Hematopoietic multipotent progenitor cell treated with erythropoietin and hydrocortisone succinate and interleukin-3 and kit ligand, for 17 days (in vitro differentiated cells): ENCODE measurements at places on chromosomes 2 and 18.

- DNase-seq: no peak
These were observed 66.8 kb downstream of the KYNU start for GRCh38 chr2:142944264-142944663.

DNA sequence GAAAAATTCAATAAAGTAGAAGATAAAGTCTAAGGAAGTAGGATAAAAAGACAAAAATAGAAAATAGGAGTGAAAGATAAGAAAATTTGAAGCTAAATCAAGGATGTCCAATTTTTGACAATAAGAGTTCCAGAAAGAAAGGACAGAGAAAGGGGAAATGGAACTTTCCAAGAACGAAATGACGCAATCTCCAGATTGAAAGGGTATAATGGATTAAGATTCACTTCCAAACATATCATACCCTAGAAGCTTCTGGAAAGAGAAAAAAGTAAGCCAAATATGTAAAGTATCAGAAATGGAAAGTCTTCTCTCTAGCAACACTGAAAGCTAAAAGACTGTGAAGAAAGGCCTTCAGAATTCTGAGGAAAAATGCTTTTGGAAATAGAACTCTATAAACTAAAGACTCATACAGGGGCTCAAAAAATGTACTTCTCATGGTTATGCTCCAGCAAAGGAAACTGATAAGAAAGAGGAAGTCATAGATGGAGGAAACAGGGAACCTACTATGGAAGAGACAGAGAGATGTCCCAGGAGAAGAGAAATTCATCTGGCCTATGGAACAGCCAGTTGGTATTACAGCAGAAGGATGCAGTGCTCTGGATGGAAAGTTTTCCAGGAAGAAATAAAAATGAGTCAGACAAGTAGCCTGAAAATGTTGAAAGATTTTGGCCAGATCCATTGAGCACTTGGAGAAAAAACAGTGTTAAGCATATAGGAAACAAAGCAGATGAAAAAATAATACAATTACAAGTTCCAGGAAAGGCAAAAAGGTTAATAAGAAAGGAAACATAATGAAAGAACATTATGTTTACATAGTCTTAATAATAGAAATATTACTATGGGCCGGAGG lies 20.1 kb downstream of the CASP8 start:
- no peak for DNase-seq

- DNase-seq: no peak
These were observed 29.4 kb upstream of the WDR75 start for GRCh38 chr2:189411860-189412259.

- DNase-seq: no peak
These were observed 24.0 kb upstream of the DSEL start for GRCh38 chr18:67540559-67540958.

- DNase-seq: no peak
These were observed 120.0 kb upstream of the TRIB2 start for GRCh38 chr2:12596771-12597170.

- no peak for DNase-seq
These were observed 47.2 kb upstream of the REG3G start for GRCh38 chr2:78978340-78978739.

DNA sequence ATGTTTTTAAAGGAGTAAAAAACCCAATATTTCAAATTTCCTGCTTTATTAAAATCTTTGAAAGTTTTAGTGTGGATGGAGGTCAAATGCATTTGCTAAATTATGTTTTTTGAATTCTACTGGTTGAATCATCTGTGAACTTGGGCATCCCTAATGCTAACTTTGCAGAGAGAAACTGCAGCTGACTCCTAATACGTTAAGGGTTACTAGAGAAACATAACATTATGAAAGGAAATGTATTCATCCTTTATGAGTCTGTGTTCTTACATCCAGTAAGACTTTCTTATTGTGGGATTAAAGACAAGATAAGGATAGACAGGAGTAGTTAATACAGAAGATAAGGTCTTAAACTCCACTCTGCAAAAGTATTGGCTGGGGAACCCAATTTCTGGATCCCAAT lies 140.6 kb downstream of the FAM124B start:
- no peak for DNase-seq

DNA sequence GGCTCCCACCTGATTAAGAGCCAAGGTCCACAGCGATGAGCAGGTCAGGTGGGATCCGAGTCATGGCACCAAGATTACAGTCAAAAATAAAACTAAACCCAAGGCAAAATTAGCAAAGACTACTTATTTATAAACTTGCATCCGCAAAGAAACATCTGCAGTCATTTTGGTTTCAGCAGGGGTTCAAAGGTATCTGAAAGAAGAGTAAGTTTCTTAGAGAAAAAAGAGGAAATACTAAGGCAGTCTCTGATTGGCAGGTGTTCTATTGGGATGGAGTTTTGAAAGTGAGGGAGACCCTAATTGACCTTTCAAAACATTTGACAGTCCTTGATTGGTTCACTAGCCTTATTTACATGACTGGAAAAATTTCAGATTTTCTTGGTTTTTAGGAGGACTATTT lies 11.0 kb upstream of the PLB1 start:
- DNase-seq: no peak

GRCh38 chr2:145021962-145022665 lies 502.2 kb upstream of the ZEB2 start:
- DNase-seq: no peak
